Activated gamma-delta T cell treated with Interleukin-2 at 50 U/mL for 16 hours (primary cell): ENCODE measurements at places on chromosomes 2 and 18.

- DNase-seq: no peak
Observed at GRCh38 chr18:58186258-58186948, 142.4 kb downstream of the NEDD4L start.

GRCh38 chr2:150732064-150732463 is 244.6 kb upstream of the RND3 start:
- DNase-seq: no peak

DNA sequence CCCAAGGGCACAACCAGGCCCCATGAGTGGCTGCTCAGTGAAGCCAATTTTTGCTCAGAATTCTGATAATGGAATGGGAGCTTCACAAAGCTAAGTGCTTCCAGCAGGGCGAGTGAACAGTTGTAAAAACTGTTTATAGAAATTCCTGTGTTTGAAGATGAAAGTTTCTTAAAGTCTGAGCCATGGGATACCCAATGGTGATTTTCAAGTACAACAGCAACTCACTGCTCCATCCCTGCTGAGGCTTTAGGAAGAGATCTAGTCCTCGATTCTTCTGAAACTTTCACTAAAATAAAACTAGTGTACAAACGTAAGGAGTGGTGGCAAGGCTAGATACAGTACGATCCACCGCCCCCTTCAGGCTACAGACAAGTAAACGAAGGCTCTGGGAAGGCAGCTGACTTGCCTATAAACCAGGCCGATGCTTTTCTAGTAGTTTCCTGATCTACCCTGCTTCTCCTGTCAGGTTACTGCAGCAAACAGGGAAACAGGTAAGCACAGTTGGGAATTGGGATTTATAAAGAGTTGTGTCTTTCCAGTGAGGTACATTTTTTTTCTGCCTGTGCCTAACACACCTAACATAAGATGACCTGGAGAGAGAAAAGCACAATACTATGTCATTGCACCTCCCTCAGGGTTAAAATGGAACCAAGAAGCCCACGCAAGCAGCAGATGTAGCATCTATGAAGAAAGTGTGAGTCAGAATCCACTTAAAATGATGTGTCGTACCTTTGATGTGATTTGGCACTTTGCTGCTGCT is 108.7 kb downstream of the UXS1 start:
- peak; percentile 35 for DNase-seq

DNA sequence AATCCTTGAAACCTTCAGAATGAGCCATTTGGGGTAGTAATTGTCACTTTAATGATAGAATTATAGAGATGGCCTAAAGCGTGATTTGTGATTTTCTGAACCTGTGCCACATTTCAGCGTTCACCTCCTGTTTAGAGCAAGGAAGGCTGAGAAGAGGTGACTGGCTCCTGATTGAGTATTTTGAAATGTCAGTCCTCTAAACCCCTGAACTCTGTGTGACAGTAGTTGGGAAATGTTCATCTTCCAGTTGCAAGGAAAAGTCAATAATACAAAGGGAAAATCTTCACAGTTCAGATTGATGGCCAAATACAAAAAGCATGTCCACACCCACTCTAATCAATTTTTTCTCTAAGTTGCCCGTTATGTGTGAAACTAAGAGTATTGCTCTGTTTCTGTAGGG is 305.2 kb downstream of the ARHGAP15 start:
- no peak for DNase-seq

DNA sequence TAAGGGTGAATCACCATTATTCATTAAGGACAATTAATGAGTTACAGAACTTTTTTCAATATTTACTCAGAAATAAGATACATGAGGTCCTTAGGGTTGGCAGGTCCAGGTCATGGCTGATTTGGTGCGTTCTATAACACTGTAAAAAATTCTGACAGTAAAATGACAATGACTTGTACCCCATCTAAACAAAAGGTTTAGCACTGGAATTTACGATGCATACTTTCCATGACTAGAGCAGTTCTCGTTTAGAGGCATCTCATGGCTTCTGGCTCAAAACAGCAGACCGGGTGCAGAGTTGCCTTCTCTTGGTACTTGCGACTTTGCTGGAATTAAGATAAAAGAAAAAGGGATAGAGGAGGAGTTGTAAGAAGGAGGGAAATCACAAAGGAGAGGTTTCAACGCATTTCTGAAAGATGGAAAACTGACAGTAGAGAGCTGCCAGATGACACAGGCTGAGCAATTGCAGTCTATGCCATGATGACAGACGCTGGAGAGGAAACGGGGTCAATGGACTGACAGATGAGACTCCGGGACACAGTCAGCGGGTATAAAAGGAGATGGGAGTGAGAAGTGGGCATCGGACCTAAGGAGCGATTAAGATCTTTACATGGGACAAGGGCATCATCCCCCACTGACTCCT is 4.1 kb upstream of the CYS1 start:
- no peak for DNase-seq

- no peak for DNase-seq
Observed at GRCh38 chr2:27065128-27065527, 6.3 kb downstream of the OST4 start.

GRCh38 chr2:239763433-239764097 is 261.6 kb downstream of the NDUFA10 start:
- no peak for DNase-seq

DNA sequence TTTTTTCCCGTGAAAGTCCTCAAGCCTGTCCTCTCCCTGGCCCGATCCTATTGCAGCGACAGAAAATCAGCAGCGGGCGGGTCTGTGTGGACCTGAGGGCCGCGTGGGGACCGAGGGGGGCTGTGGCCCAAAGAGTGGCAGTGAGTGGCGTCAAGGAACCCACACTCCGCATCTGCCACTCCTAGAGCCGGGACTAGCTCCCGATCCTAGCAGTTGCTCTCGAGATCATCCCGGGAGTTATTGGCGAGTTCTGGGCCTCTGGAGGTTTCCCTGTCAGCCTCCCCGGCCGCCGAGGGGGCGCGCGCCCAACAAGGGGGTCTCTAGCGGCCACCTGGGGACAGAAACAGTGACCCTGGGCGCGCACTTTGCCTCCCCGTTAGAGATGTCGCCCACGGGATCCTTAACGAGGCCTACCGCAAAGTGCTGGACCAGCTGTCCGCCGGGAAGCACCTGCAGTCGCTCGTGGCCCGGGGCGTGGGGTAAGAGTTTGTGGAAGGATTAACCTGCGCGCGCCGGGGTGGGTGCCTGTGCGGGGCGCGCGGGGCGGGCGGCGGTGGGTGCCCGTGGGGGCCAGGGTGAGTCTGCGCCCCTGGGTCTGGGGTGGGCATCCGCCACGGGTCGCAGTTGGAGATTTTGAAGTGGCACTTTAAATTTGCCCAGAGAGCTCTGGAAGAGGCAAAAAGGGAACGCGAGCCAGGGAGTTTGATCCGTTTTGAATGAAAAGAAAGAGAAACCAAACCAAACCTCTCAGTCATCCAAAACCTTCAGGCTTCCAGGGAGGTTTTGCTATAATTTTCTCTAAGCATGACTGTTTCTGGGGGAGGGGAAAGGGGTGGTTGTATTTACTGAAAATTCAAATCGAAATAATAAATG is 3.5 kb downstream of the ADCYAP1 start:
- DNase-seq: no peak

- DNase-seq: no peak
Observed at GRCh38 chr2:48471048-48471474, 58.9 kb upstream of the STON1 start.

DNA sequence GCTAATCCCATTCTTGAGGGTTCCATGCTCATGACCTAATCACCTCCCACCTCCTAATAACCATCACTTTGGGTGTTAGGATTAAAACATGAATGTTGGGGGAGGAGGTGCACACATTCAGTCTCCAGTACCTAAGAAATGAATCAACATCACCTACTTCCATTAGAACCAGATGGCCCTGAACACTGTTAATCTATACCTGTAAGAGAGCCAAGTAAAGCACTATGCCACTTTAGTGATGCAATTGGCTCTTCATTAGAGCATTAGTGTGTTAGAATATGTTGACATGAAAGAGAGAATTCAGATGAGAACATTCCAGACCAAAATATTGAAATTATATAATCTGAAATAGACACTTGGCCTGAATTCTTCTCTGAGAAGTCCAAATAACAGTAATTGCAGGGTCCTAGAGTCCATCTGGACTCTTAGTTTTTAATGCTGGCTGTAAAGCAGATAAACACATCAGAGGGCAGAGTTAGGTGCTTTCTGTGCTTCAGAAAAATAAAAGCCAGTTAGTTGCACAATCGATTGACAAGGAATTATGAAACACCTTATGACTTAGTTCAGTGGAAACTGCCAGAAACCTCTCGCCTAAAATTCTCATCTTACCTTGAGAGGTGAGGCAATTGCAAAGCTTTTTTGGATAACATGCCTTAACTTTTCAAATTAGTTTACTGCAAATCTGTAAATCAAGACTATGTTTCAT is 923.7 kb downstream of the SLC4A3 start:
- no peak for DNase-seq

DNA sequence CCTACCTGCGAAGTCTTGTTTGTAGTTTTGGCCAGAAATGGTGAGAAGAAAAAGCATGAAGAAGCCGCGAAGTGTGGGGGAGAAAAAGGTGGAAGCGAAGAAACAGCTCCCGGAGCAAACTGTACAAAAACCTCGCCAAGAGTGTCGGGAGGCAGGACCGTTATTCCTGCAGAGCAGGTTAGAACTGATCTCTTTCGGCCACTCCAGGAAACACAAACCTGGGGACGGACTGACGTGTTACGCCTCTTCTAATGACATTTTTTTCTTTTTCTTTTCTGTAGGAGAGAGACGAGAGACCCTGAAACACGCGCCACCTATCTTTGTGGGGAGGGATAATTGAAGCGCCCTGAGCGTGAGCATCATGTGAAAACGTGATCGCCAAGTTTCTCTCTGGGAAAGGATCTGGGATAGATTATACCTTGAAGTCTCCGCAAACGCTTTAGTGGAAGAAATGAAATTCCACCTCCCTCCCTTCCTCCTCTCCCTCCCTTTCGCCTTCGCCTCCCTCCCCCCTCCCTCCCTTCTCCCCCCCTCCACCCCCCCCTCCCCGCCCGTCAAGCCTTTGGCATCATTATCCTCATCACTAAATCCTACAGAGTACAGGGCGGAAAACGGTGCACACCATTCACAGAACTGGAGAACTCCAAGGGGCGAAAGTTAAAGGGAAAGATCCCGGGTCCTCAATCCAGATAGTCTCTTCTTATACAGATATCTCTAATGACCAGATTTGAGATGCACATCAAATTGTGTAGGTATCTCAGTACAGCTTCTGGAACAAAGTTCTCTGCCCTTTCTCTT is at the start of gene ZEB2:
Gene ZEB2, minus strand, starts transcription at position 186 of the 798 bp plus-strand sequence. CDS start 2,769 bp downstream, outside the sequence.
- peak; percentile 36 for DNase-seq

DNA sequence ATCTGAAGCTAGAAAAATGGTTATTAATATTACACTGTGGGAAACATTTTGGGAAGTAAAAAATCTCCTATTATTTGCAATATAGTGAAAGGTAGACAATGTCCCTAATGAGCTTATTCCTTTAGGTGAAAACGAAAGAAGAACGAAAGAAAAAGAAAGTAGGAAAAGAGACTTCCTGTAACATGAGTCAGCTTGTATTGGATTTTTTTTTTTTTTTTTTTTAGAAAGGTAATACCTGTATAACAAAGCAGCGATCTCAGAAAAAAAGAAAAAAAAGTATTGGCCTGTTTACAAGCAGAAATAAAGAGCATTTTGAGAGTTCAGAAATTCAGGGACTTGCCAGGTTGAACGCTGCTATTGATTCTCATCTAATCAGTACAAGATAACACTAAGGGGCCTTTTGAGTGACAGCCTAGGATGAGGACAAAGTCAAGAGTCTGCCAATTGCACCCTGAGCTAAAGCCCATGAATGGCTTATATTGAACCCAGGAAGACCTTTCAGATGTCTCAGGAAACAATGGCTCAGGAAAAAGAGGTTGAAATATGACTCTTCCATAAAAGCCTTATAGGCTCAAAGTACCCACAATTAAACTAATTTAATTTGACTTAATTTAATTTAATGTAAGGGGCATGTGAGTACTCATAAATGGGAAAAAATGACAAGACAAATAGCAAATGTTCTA is 615.6 kb upstream of the CDH2 start:
- DNase-seq: no peak

DNA sequence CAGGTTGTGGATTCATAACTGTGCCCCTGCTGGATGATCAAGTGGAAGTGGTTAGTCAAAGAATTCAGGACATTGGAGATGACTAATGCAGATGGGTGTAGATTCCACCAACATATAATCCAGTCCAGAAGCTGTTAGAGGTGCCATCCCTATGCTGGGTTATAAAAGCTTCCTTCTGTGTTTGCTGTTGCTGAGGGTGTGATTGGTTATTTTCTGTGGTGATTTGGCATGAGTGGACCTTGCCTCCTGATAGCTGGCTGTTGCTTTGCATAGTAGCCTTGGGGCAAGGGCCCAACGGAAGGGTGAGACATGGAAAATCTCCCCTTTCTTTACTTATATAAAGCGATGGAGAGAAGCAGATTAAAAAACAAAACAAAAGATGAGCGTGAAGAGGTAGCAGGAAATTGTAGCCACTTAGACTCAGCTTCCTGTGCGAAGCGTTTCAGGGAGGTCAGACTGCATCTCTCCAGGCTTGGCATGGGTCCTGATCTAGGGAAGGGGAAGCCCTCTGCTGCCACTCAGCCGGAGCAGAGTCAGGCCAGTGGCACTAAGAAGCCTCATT is 190.4 kb downstream of the FMNL2 start:
- DNase-seq: no peak

GRCh38 chr2:127097471-127097765 is 9.5 kb downstream of the BIN1 start:
- DNase-seq: no peak

DNA sequence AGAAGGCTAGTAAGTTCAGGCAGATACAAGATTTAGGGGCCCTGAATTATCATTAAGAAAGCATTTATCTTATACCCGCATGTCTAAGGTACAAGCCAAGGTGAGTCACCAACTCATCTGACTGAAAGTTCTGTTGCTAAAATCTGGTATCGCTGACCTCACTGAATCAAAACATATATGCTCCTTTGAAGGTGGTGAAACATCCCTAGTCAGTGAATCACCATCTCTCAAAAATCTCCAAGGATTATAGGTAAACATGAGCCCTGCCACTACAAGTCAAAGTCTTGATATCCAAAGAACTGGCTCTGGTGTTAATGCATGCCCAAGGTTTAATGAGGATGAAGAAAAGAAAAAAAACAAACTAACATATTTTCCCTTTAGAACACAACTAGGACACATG is 43.5 kb downstream of the IRS1 start:
- DNase-seq: no peak

DNA sequence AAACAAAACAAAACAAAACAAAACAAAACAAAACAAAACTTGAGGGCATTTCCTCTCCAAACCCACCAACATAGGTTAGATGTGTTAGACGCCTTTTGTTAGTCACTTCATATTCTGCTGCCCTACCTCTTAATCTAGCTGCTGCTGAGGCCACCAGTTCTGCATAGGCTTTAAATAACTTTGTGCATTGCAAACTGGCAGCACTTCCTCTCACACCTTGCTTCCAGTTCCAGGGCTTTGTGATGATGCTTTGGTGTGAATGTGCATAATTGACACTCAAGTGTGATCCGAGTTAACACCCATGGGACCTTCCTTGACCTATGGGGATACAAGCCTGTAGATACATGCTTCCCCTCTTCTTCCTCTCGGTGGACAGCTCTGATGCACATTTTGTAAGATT is 2.3 kb upstream of the SERPINB11 start:
- DNase-seq: no peak
